Activated CD8-positive, alpha-beta T cell treated with anti-CD3 and anti-CD28 coated beads for 36 hours (primary cell): ENCODE measurements at places on chromosomes 2 and 18. TPM values are rescaled to one million over a fixed set of nuclear protein-coding genes. Genes with fewer than 3 reads are reported as not detected.

CCDC102B gene
- 2.1 TPM for total RNA-seq

- H3K27ac ChIP-seq: no peak overlapping the region
- no peak for DNase-seq
Observed at GRCh38 chr2:193409951-193410350, 1215.2 kb upstream of the TMEFF2 start.

- H3K4me1 ChIP-seq: peaks cover 21% of the 10 kb centered on the region
- peak overlapping the region; percentile 75 for H3K27ac ChIP-seq
- H3K4me3 ChIP-seq: peak overlapping the region; percentile 78
- DNase-seq: peak; percentile 49
- no peaks in the 10 kb centered on the region for H3K36me3 ChIP-seq
Observed at GRCh38 chr2:100818606-100819369, 1.2 kb upstream of the NPAS2 start.

GRCh38 chr2:154489266-154489858 lies 209.1 kb upstream of the KCNJ3 start:
- no peak overlapping the region for H3K4me3 ChIP-seq
- no peaks in the 10 kb centered on the region for H3K4me1 ChIP-seq
- H3K27me3 ChIP-seq: no peaks in the 10 kb centered on the region
- H3K36me3 ChIP-seq: no peaks in the 10 kb centered on the region

FLACC1 gene
- total RNA-seq: 0.59 TPM

PLEK gene
- total RNA-seq: 6.0 TPM

REL gene
- total RNA-seq: 85.3 TPM

FOXI3 gene
- total RNA-seq: not detected

FAM237A gene
- not detected for total RNA-seq

HOXD4 gene
- not detected for total RNA-seq

- no peaks in the 10 kb centered on the region for H3K4me1 ChIP-seq
- DNase-seq: no peak
- H3K27me3 ChIP-seq: peaks cover 10% of the 10 kb centered on the region
- no peak overlapping the region for H3K27ac ChIP-seq
Observed at GRCh38 chr2:191894681-191895147, 47.8 kb upstream of the CAVIN2 start.
